Activated naive CD4-positive, alpha-beta T cell treated with Interleukin-2 at 50 U/mL for 16 hours (primary cell): ENCODE measurements at places on chromosomes 12 and 14.

DNA sequence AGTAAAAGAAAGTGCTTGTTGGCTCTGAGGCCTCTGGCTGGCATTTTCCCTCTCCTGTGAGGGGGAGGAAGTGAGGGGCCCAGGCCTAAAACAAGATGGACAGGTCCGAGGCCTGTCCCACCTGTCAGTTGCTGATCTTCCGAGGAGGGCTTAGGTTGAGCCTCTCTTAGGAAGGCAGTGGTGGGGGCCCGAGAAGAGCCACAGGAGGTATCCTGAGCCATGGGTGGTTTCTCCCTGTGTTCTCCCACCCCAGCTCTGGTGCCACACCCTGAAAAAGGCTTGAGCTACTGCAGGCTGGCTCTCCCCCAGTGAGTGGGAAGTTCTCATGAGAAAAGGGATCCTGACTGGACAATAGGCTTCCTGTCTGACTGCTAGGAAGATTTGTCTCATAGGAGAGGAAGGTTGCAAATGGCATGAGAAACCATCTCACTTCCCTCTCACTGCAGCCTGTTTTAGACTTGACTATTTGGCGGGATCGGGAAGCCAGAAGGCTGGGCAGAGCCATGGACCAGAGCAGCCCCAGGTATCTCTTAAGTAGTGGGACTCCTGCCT is 72.1 kb upstream of the SRSF5 start:
- no peak for DNase-seq

GRCh38 chr12:27031531-27031930 is 9.2 kb downstream of the MED21 start:
- DNase-seq: no peak

- DNase-seq: no peak
Observed at GRCh38 chr14:101915871-101916815, 48.2 kb upstream of the DYNC1H1 start.

DNA sequence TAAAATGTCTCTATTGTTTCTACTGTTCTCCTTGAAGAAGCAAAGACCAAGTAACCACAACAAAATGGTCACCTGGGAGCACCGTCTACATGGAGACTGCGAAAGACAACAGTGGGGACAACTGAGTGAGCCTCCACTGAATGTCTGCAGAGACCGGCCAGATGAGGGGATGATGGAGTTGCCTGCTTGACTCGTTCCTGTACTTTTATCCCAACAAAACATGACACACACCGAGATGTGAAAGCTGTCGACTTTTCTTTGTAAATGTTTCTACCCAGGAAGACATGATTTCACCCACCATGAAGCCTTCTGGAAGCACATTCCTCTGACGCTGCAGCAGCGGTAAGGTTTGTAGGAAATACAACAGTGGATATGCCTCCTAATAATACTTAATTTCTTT is 66.9 kb downstream of the FOXN3 start:
- DNase-seq: no peak

GRCh38 chr12:12872139-12872933 is 19.0 kb upstream of the GPRC5A start:
- DNase-seq: no peak

DNA sequence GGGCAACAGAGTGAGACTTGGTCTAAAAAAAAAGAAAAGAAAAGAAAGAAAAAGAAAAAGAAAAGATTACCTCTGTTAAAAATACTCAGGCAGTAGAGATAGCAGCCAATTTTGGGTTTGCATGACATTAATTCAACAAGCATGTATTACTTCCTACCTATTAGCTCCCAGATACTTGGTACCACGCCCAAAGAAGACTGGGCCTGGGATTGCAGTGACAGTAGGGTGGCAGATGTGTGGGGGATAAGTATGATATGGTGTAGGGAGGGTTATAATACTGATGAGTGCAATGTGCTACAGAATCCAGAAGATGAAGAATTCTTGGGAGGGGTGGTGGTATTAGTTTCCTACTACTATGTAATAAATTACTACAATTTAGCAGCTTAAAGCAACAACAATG is 46.4 kb upstream of the FOS start:
- DNase-seq: no peak

GRCh38 chr14:92539875-92540274 is 26.3 kb downstream of the RIN3 start:
- no peak for DNase-seq

- DNase-seq: no peak
Observed at GRCh38 chr12:1838205-1838993, 18.0 kb downstream of the LRTM2 start.

- no peak for DNase-seq
Observed at GRCh38 chr14:20730891-20731290, 14.8 kb upstream of the EDDM3A start.

- no peak for DNase-seq
Observed at GRCh38 chr12:18684430-18684829, 53.4 kb downstream of the PLCZ1 start.

GRCh38 chr14:33917661-33918060 is 33.2 kb downstream of the EGLN3 start:
- no peak for DNase-seq

DNA sequence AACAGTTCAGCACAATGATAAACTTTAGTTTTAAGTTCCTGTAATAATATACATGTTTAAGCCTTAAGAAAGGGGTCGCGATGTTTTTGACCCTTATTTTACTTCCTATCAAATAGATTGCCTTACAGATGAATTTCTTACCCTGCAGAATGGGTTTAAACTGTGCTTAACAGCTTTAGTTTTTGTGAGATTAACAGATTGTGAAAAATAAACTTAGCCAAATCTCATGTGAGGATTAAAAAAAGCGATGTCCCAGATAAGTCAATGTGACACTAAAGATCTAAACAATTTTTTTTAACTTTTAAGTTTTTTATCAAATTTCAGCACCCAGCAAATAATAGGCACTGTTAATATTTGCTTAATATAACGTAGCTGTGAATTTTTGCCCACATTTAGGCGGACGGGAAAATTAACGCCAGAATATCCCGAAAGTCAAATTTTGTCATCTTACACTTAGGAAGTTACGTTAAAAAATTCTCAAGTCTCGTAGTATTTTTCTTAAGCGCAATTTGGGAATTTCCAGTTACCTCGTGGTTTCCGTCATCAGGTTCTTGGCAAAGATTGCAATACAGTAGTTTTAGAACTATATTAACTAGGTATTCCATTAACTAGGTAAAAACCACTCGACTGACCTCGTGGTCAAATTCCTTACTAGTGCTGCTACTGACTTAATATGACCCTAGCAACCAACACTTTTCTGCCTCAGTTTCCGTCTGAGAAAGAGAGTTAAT is 1.2 kb downstream of the HNRNPC start:
- no peak for DNase-seq

GRCh38 chr14:99630202-99630601 is 14.7 kb upstream of the HHIPL1 start:
- no peak for DNase-seq

DNA sequence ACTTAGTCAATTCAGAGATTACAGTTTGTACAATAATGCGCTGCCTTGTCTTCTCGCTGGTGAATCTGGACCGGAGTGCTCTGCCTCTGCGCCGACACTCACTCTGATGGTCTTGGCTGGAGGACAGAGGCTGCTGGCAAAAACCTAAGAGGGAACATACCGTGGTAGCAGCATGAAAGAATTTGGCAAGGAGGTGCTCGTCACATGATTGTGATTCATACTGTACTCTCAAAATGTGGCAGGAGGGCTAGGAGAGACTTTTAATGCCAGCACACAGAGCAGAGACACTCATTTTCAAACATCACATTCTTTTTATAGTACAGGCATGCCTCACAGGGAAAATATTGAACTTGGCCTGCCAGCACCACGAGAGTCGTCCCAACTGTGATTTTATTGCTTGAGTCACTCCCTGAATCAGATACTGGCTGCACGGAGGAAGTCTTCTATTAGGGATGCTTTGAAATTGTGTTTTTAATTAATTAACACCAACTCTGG is 67.8 kb downstream of the HMGA2 start:
- DNase-seq: no peak

DNA sequence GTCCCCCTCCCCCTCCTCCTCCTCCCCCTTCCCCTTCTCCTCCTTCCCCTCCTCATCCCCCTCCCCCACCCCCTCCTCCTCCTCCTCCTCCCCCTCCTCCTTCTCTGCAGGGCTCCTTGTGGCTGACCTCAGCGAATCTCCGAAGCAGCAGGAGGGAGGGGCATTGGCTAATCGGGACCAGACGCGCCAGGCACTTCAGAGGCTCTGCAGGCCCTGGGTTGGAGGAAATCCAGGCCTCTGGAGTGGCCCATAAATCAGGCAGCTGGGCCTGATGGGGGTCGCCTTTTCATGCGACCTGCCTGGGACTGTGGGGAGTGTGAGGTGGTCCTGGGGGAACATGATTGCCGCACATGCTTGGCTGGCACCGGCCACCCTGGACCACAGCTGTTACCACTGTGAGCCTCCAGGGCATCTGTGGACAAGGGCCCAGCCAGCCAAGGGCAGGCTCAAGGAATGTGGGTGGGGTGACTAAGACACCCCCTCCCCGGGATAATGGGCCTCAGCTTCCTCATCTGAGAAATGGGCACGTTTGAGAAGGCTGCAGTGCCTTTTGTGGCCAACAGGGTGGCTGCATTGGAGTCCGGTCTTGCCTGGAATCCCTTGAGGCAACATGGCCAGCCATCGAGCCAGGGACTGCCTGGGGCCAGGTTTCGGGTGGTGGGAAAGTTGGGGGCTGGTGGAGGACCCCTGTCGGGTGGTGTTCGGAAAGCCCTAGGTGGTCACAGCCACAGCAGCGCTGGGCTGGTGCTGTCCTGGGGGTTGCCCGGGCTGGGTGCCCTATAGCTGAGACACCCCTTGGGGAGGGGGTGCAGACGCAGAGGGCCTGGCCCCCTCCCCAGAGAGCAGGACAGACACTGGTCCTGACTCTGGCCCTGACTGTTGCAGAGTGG is 12.0 kb downstream of the KIF26A start:
- DNase-seq: no peak

GRCh38 chr12:114691196-114691595 is 7.2 kb upstream of the TBX3 start:
- DNase-seq: no peak

DNA sequence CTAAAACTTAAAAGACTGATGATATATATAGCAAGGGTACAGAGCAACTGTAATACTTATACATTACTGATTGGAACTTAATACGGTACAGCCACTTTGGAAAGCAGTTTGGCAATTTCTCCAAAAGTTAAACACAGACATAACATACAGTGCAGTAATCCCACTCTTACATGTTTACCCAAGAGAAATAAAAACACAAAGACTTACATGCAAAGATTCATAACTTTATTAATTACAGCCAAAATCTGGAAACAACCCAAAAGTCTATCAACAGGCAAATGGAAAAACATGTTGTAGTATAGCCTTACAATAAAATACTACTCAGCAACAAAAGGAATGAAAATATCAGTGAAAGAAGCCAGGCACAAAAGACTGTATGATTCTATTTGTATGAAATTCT is 84.6 kb downstream of the GARIN6 start:
- DNase-seq: no peak

- DNase-seq: no peak
Observed at GRCh38 chr14:93146119-93146518, 30.4 kb upstream of the ITPK1 start.

GRCh38 chr14:37263656-37264236 is 66.0 kb downstream of the MIPOL1 start:
- no peak for DNase-seq

- no peak for DNase-seq
Observed at GRCh38 chr12:62787611-62788010, 147.3 kb downstream of the PPM1H start.

- DNase-seq: peak; percentile 17
Observed at GRCh38 chr12:754851-755562, 2.6 kb downstream of the WNK1 start.

- no peak for DNase-seq
Observed at GRCh38 chr12:56839489-56839848, 76.3 kb downstream of the HSD17B6 start.

GRCh38 chr12:87939182-87939581 is 90.0 kb downstream of the C12orf50 start:
- DNase-seq: no peak

DNA sequence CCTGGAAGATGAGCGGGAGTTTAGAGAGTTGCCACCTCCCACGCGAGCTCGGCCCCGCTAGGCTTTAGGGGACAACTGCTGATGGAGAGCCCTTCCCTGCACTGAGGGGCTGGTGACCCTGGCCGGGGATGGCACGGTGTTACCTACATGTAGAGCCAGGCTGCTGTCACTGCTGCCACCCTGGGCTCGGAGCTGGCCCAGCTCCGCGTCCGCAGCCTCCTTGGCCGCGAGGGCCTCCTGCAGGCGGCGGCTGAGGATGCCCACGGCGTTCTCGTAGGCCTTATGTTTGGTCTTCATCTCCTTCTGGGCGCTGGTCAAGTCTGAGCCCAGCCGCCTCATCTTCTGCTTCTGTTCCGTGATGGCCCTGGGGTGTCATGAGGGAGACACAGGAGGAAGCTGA is 24.6 kb upstream of the ANKLE2 start:
- no peak for DNase-seq

DNA sequence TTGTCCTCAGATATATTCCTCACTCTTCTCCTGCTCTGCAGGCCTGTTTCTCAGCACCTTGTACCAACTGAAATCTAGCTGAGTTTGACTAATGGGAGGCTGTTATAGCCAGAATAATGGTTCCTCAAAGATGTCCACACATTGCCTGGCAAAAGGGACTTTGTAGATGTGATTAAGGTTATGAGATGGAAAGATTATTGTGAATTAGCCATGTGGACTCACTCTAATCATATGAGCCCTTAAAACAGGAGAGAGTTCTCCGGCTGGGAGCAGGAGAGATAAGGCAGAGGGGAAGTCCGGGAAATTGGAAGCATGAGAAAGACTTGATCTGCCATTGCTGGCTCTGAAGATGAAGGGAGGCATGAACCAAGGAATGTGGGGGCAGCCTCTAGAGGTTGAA is 40.0 kb upstream of the KTN1 start:
- DNase-seq: no peak

- DNase-seq: no peak
Observed at GRCh38 chr12:131348231-131348630, 362.7 kb upstream of the SFSWAP start.

DNA sequence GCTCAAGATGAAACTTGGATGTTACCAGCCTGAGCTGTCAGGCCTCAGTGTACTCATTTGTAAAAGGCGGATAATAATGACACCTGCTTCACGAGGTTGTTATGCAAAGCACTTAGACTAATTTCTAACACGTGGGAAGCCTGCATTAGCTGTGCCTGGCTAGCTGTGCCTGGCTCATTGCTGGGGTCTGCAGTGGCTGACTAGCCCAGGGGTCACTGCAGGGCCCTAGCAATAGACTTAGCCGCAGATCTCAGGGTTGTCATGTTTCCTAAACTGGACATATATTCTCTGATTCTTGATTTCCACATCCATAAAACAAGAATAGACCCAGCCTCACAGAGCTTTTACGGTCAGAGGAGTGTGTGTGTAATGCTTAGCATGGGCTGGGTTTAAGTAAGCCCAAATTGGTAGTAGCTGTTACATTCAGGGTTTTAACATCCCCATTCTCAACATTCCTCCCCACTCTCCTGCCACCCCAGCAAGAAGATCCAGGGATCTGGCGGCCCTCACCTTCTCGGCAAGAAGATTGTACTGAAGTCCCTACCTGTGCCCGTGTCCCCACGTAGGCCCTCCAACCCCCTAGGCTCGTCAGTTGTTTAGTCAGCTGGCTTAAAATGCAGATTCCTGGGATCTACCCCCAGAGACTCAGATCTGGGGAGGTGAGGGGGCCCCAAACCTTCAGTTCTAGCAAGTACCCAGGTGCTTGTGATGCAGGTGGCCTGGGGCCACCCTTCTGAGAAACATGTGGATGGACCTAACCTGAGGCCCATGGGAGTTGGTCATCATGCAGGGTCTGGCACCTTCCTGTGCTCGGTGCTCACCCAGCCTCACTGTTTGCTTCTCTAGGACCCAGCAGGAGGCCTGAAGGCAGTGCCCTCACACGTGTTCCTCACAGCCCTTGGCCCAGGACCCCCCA is 8.6 kb downstream of the NR4A1 start:
- DNase-seq: no peak
